ENCODE measurements at places on chromosomes 1 and 21. TPM values are rescaled to one million over a fixed set of nuclear protein-coding genes. Genes with fewer than 3 reads are reported as not detected.

MRPL39 gene
- total RNA-seq: 68.8 TPM

WNT3A gene
- total RNA-seq: not detected

- no peak overlapping the region for H3K27ac ChIP-seq
- H3K4me3 ChIP-seq: no peak overlapping the region
- DNase-seq: no peak
- no peaks in the 10 kb centered on the region for H3K36me3 ChIP-seq
- H3K4me1 ChIP-seq: no peaks in the 10 kb centered on the region
Observed at GRCh38 chr1:31653717-31654473, 9.2 kb upstream of the PEF1 start.

DNA sequence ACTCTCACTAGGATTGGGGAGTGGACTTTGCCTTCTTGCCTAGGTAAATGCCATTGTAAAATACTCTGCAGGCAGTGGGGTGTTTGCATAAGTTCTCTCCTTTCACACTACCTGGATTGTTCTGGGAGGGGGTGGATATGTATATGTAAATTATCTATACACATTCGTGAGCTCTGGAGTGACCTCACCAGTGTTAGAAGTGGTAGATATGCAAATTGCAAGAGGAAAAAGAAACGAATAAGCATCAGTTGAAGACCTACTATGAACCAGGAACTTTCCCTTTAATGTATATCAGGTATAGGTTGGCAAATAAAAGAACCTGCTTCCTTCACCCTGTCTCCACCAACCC is 1.5 kb upstream of the ARHGEF11 start:
- H3K27ac ChIP-seq: no peak overlapping the region
- H3K4me1 ChIP-seq: no peaks in the 10 kb centered on the region
- no peak for DNase-seq
- no peaks in the 10 kb centered on the region for H3K36me3 ChIP-seq
- H3K27me3 ChIP-seq: no peaks in the 10 kb centered on the region

DNA sequence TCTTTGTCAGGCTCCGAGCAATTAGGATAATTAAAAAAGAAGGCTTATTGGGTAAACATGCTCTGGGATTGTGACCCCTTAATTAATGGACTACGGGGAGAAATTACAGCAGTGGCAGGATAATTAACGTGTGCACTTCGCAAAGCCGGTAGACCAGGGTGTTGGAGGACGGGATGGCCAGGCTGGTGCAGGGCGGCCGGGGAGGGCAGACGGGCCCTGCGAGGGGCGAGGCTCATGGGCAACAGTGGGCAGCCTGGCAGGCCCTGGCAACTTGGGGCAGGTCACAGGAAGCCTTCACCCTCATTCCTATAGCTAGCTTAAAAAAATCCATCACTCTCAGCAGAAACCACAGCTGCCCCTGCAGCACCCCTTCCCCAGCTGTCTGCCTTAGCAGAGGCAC is 186.2 kb upstream of the ARHGEF16 start:
- no peak overlapping the region for H3K27ac ChIP-seq
- no peak for DNase-seq
- no peak overlapping the region for H3K4me3 ChIP-seq
- no peaks in the 10 kb centered on the region for H3K4me1 ChIP-seq
